Right renal pelvis (tissue), 4 donors: ENCODE measurements at places on chromosomes 5 and 9. TPM values are rescaled to one million over a fixed set of nuclear protein-coding genes. Genes with fewer than 3 reads are reported as not detected.

GRCh38 chr9:18675973-18676372, 202.0 kb downstream of the ADAMTSL1 start:
- no peak for DNase-seq

GRCh38 chr5:3392306-3392939, 203.2 kb upstream of the IRX1 start:
- no peak for DNase-seq

DNA sequence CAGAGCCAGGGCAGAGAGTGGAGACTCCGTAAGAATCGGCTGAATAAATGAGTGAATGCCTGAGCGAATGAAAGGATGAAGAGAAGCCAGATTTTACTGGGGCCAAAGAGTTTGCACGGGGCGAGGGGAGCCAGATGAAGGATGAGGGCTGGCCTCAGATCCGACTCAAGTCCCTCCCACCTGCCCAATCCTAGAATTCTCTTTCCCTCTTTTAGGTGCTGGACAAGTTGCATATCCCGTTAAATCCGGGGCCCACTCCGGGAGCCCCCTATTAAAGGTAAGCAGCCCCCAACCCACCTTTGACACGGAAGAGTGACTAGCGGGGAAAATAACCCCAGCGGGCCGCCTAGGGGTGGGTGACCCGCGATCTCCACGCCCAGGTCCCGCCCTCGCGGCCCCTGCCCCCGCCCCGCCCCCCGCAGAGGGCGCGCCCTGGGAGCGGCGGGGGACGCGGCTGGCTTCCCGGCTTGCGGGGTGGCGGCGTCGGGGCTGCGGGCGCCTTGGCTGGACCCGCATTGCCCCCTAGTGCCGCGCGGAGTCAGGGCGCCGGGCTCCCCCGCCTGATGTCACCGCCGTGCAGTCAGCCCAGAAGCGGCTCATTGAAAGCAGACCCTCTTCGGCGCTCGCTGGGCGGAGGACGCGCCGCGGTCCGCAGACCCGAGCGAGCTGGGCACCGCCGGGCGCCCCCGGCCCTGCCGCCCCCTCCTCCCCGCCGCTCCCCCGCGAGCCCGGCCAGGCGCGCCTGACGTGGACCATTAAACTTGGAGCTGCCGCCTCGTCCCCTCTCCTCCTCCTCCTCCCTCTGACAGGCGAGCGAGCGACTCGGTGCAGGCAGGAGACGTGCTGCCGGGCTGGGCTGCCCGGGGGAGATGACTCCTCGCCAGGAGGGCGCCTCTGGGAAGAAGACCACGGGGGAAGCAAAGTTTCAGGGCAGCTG, at the start of gene ADRA1B:
Gene ADRA1B (plus strand): TSS at position 579 of the 937 bp plus-strand sequence. CDS start 424 bp downstream, outside the sequence.
- peak; percentile 49 for DNase-seq

GRCh38 chr5:39519079-39519478, 94.3 kb upstream of the DAB2 start:
- DNase-seq: no peak

GRCh38 chr9:33177639-33178038, 10.5 kb upstream of the B4GALT1 start:
- no peak for DNase-seq

Gene TRAF1
- polyA plus RNA-seq: 6.0 TPM

GRCh38 chr9:38440516-38440915, 16.3 kb upstream of the IGFBPL1 start:
- no peak for DNase-seq

GRCh38 chr5:36691696-36692371, 85.4 kb downstream of the SLC1A3 start:
- no peak for DNase-seq

- DNase-seq: no peak
Observed at GRCh38 chr9:7921545-7922197, 122.1 kb upstream of the DMAC1 start.

Gene CCNO
- 8.2 TPM for polyA plus RNA-seq

Gene GPR150
- not detected for polyA plus RNA-seq

Gene LCN15
- polyA plus RNA-seq: 0.08 TPM

Gene SCGB3A2
- not detected for polyA plus RNA-seq

Gene ACOT12
- polyA plus RNA-seq: 0.43 TPM

Gene ASPN
- polyA plus RNA-seq: 17.8 TPM
